ENCODE measurements at places on chromosomes 3 and 15.

- DNase-seq = no peak
Observed at GRCh38 chr15:74788683-74789151, 6.8 kb downstream of the CSK start.

DNA sequence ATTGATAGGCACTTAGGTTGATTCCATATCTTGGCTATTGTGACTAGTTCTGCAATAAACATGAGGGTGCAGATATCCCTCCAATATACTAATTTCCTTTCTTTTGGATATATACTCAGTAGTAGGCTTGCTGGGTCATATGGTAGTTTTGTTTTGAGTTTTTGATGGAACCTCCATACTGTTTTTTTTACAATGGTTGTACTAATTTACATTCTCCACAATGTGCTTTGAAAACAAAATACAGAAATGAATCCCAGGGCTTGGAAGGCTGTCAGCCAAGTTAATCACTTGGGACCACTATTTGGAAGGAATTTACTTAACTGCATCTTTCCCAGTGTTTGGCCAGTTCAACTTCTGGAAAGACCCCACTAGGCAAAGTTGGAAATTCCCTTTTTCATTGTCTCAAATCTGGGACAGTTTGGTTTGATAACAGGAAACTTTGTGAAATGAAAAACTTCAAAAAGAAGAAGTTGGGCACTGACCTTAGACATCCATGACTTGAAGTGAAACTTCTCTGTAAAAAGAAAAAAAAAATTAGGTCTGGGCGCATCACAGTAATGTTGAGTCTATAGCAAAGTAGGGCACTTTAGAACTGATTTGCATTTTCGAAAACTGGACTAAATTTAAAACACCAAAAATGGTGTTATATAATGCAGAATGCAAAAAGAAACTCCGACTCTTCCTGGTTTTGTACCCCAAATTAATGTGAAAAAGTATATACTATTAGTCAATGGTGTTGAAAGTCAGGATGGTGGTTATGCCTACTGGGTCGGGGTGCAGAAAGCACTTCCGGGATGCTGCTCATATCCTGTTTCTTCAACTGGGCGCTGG lies 6.0 kb downstream of the CTSH start:
- no peak for DNase-seq

- no peak for DNase-seq
Observed at GRCh38 chr3:130014526-130014925, 40.0 kb downstream of the TRH start.

GRCh38 chr3:13648060-13649001 lies 99.4 kb downstream of the FBLN2 start:
- DNase-seq = peak; percentile 63

GRCh38 chr15:85606738-85607137 lies 188.0 kb downstream of the KLHL25 start:
- no peak for DNase-seq

DNA sequence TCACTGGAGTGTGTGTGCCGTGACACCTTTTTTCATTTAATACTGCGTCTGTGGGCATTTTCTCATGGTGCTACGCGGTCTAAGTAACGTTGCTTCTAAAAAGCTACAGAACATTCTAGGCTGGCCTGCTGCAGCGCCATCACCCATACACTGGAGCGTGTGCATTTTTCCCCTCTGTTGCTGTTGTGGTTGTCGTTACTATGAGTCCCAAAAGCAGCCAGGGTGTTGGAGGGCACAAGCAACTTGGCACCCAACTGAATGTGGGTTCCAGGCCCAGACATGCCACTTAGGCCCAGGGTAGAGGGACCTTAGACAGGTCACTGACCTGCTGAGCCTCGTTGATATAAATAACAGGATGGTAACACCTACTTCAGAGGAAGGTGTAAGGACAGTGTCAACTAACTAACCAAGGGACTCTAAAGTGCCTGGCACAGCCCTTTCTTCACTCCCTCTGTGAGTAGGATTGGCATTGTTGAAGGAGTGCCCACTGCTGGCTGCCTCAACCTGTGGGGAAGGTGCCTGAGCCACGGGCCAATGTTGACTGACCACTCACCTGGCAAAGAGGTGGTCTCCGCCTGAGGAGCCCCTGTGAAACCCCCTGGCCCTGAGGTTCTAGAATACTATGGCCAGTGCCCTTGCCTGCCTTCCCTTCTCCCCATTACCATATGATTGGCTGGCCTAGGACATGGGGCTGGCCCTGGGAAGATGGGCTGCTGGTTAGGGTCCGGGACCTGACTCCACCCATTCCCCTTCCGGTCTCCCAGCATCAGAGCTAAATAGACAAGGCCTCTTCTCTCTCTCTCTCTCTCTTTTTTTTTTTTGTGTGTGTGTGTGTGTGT lies 3.5 kb downstream of the CSK start:
- DNase-seq = no peak

- peak; percentile 88 for DNase-seq
Observed at GRCh38 chr15:90407871-90408317, 19.9 kb downstream of the IQGAP1 start.

- no peak for DNase-seq
Observed at GRCh38 chr3:46709157-46709654, 8.0 kb downstream of the TMIE start.

DNA sequence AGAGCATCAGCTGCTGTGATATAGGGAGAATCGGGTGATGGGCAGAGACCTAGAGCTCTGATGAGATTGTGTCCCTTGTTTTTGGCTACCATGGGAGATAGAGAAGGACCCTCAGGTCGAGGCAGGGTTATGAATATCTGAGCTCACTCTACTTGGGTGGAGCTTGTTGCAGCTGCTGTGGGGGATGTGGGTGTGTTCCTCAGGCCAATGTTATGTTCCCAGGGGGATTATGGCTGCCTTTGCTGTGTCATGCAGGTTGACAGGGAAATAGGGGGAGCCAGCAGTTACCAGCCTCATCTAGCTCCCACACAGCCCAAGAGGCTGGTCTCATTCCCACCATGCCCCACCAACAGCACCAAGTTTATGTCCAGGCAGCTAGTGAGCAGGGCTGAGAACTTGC lies 131.5 kb downstream of the TRIM42 start:
- DNase-seq = no peak

DNA sequence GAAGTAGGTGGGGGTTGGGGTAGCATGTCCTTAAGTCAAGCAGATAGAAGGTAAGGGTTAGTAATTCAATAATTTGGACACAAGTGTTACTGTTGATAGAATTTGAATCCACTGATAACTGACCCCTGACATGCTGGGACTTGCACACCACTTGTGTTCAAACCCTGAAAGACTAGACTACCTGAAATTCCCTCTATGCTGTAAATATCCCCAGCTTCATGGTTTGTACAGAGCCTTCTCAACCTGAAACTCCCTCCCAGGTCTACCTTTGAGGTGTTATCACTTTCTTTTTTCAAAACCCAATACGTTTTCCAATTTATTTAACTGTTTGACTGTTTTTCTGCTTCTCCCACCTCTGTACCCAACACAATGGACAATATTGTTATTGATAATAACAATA lies 459.6 kb downstream of the NLGN1 start:
- no peak for DNase-seq

DNA sequence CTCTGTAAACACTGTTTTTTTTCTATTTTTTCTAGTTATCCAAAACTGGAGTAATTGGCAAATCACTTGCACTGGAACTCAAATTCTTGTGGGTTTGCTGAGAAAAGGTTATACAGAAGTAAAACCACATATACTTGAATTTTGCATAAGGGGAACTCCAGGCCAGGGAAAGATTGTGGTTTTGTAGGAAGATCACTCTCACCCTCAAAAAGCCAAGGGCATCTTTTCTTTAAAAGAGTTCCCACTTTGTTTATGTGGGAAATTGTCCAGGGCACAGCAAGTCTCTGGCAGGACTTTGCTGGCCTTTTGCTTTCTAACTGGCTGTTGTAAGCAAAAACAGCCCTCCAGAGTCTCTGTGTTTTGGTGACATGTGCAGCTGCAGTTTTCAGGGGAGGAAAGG lies 340.3 kb upstream of the RBMS3 start:
- peak; percentile 95 for DNase-seq

GRCh38 chr15:70358011-70358819 lies 260.5 kb upstream of the TLE3 start:
- DNase-seq = no peak

GRCh38 chr15:71409541-71409940 lies 294.3 kb downstream of the THSD4 start:
- no peak for DNase-seq

DNA sequence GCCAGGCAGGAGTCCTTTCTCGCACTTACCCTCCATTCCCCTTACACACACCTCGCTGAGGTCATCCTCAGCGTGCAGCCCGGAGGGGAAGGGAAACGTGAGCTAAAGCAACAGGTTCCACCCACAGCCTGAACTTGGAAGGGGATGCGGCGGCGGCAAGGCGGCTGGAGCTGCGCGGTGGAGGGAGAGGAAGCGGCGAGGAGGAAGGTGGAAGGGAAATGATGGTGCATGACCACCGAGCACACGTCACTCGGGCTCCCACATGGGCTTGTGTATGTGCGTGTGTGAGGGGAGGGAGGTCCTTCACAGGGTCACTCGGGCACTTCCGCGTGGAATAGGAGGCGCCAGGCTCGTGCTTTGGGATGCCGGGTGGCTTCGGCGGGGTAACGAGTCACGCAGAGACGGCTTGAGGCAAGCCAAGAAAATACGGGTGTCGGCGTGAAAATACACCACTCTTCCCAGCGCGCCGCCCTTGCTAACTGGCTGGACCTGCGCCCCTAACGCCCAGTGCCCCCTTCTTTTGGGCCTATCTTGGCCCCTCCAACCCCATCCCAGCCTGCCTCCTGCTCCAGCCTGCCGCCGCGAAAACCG lies 225.5 kb upstream of the IL12A start:
- peak; percentile 77 for DNase-seq

DNA sequence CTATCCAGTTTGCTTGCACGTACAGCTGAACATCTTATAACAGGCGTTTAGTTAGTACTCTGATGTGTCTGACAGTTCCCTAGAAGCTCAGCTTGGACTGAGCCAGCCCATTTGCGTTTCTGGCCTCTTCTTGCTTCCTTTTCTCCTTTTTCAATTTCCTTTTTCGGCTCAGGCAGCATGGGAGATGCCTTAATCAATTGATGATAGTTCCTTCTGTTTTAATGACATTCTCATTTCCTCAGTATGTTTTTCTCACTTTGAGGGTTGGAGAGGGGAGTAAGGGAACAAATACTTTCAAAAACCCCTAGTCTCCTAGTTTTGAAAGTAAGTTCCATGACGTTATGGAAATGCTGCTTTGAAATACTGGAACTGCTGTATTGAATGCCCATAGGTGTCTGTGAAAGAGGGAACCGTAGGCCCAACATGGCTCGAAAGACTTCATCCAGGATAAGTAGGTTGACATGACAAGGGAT lies 18.9 kb downstream of the IL1RAP start:
- DNase-seq = no peak

- no peak for DNase-seq
Observed at GRCh38 chr3:110788794-110789193, 282.8 kb upstream of the NECTIN3 start.
